LHCN-M2 (cell line): ENCODE measurements at places on chromosomes 4 and X. TPM values are rescaled to one million over a fixed set of nuclear protein-coding genes. Genes with fewer than 3 reads are reported as not detected.

DNA sequence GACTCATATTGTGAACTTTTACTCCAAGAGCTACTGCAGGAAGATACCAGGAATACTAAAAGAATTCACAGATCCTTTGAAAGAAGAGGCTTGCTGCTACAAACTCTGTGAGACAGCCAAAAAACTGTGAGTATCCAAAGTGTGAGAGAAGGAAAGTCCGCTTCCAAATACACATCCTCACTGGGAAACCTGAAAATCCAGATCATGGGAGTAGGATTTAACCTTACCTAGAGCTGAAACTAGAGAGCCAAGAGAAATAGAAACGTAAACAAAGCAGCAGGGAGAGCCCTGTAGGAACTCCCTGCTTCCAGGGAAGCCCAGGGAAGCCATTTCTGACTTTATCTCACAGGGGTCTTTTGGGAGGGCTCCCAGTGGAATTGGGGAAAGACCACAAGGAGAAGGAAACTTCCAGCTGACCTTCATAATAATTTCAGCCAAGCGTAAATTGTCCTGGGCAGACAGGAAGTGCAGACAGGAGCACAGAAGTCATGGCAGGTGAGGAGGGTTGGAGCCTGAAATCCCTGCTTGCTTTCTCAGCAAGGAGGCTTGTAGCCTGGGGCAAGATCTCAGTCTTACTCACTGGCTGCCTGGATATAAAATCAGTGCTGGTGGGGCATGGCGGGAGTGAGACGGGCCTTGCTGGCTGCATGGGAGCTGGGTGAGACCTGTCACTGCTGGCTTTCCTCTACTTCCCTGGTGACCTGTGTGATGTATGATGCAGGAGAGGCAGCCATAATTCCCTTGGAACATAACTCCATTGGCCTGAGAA, 26.2 kb upstream of the NFKB1 start:
- DNase-seq: no peak

DNA sequence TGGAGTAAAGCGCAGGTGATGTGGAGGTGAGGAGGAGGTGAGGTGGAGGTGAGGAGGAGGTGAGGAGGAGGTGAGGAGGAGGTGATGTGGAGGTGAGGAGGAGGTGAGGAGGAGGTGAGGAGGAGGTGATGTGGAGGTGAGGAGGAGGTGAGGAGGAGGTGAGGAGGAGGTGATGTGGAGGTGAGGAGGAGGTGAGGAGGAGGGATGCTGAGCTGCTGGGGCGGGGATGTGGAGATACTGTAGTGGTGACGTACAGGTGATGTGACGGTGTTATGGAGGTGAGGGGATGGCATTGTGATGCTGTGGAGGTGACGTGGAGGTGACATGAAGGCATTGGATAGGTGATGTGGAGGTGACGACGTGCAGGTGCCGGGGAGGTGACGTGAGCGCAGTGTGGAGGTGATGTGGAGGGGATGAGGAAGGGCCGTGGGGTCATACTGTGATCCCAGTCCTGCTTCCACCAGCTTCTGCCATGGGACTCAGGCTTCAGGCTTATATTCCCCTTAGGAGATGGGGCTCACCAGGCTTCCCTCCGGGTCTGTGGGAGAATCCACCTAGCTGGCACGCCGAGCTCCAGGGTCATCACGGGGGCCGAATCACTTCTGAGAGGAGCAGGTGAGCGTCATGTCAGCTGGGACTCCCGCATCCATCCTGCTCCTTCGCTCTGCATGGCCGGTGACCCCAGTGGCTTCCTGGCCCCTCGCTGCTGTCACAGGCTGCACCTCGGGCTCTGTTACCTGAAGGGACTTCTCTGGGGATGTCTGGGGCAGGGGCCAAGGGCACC, 47.9 kb upstream of the GRPEL1 start:
- no peak for DNase-seq

- DNase-seq: no peak
Observed at GRCh38 chrX:19291086-19291485, 52.6 kb upstream of the PDHA1 start.

- DNase-seq: no peak
Observed at GRCh38 chr4:65393078-65393477, 277.2 kb downstream of the EPHA5 start.

DNA sequence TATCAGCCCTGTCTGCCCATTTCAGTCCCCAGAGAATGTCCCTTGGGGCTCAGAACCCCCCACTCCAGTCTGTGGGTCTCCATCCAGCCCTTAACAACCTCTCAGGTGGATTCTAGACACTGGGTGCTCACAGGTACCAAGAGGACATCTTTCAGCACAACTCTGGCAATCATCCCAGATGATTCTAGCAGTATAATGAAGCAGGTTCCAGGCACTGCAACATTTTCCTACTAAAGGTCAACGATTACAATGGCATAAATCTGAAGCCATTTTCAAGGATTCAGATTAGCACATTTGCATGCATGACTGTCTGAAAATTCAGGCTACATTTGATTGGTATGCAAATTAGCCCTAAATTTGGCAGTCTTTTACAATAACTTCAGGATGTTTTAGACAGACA, 10.0 kb downstream of the SLC2A9 start:
- DNase-seq: no peak

DNA sequence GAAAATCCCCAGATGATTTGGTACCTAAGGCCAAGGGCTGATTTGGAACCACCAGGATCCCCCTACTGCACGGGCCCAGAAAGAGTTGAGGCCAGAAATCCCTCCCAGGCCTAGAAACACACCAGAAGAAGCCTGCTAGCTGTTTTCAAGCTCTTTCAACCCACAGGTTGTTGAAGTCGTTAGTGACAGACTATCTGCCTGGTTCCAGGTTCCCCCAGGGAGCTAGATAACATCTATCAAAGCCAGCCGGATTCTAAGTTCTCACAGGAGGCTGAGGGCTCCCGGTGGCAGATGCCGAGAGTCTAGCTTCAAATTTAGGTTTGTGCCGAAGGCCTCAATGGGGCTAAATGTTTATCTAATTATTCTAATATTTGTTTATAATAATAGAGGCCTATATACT, 132.0 kb upstream of the ATP6AP2 start:
- no peak for DNase-seq

- no peak for DNase-seq
Observed at GRCh38 chr4:878796-879728, 53.1 kb downstream of the GAK start.

DNA sequence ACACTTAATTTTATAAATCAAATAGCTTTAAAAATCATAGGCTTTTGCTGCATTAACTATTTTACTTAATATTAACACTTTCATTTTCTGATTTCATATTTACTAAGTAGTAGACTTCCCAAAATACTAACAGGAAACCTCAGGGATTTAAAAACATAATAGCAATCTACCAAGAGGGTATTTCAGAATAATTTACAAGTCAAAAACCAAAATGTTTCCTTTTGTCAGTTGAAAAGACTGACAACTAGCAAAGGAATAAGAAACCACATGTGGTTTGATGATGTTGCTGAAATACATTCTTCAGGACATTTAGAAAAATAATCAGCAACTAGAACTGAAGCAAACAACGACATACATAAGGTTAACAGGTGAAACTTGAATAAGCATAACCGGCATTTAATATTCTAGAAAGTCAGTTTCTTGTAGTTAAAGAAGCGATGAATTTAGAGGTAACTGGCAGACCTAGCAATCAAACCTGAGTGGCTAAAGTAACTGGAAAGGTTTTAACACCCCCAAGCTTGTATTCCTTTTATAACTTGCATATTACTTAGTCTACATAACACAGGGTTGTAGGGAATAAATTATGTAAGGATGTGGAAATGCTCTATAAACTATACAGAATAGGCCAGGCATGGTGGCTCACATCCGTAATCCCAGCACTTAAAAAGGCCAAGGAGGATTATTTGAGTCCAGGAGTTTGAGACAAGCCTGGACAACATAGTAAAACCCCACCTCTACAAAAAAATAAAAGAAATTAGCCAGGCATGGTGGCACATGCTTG, 40.0 kb downstream of the DHX15 start:
- no peak for DNase-seq

GRCh38 chr4:124184792-124185191, 527.7 kb downstream of the ANKRD50 start:
- no peak for DNase-seq

DNA sequence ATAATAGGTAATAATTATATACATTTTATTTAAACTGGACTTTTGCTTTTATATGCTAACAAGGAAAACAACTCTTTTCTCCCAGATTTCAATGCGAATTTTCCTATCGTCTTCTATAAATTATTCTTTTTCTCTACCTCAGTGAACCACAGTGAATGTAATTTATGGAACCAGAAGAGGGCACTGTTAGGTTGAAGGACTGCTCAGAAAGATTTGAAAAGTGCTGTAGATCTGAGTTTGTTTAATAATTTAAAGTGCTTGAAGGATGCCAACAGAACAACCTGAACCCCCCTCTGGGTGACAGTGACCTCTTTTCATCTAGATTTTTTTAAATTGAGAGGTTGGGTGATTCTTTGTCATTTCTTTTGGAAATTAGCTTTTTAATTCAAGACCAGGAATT, 54.9 kb downstream of the PHOX2B start:
- DNase-seq: peak; percentile 48

- DNase-seq: peak; percentile 92
Observed at GRCh38 chr4:99763635-99764101, 53.0 kb upstream of the DAPP1 start.

- DNase-seq: no peak
Observed at GRCh38 chrX:68889249-68889648, 60.4 kb downstream of the EFNB1 start.

DNA sequence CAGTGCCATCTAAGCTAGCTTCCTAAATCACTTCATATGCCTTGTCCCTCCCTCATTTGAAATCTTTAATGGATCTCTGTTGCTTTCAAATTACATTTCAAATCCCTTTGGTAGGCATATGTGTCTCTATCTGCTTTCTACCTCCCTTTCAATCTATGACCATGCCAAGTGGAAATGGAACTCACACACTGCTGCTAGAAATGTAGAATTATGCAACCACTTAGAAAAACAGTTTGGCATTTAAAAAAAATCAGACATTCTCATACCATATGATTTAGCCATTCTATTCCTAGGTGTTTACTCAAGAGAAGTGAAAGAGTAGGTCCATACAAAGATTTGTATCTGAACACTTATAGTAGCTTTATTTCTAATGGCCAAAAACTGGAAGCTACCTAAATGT, 413.5 kb upstream of the INTU start:
- no peak for DNase-seq

DNA sequence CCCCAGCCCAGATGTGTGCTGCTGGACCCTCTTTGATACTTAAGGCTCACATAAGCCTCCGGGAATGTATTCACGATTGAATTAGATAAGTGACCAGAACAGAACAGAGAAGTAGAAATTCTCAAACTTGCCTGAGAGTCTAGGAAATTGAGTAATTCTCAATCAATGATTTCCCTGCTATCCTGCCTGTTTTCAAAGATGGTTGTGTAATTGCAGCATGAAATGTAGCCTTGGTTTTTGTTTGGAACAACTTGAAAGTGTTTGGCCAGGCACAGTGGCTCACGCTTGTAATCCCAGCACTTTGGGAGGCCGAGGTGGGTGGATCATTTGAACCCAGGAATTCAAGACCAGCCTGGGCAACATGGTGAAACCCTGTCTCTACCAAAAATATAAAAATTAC, 41.2 kb downstream of the TNIP2 start:
- DNase-seq: no peak

- peak; percentile 55 for DNase-seq
Observed at GRCh38 chrX:155334486-155335336, at the start of gene CLIC2. Gene CLIC2, minus strand, starts transcription at chrX:155334614. Its CDS starts 187 bp downstream, at chrX:155334427.

DNA sequence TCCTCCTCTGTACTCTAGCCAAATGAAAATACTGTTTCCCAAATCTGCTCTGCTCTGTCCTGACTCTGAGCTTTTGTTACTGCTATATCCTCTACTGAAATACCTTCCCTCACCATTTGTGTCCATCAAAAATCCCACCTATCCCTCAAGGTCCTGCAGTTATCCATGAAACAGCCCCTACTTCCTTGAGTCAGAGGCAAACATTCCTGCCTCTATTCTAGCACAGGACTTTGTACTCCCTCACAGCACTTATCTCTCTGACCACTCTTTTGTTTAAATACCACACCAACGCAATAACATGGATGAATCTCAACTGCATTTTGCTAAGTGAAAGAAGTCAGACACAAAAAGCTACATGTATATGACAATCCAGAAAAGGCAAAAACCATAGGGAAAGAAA, 10.5 kb upstream of the RNF128 start:
- DNase-seq: no peak

- peak; percentile 2 for DNase-seq
Observed at GRCh38 chr4:93828332-93828994, at the start of gene ATOH1. Gene ATOH1, plus strand, starts transcription at chr4:93828753. Its CDS starts 174 bp downstream, at chr4:93828927.

- DNase-seq: peak; percentile 92
Observed at GRCh38 chr4:105088110-105088879, 58.4 kb upstream of the TET2 start.

- DNase-seq: peak; percentile 71
Observed at GRCh38 chr4:159308566-159309340, 205.9 kb downstream of the RAPGEF2 start.

- peak; percentile 2 for DNase-seq
Observed at GRCh38 chrX:64093761-64094160, 111.7 kb downstream of the AMER1 start.

DNA sequence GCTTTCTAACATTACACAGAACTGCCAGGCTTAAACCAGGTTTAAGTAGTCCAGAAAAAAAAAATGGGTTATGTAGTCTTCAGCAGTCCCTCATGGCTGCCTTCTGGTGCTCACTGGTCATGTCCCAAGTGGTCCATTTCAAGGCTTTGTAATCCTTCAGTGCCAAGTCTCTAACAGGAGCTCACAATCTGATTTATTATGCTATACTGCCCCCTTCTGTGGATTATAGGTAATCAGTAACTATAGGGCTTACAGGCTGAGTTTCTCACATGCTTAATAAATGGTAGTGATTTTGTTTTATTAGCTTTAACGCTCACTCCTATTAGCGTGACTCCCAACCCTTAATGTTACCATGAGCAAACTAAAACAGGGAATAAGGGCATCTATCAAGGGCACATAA, 92.5 kb upstream of the EDA2R start:
- DNase-seq: peak; percentile 58

- DNase-seq: no peak
Observed at GRCh38 chr4:17165286-17165685, 266.8 kb upstream of the LDB2 start.

GRCh38 chr4:153643406-153644383, 40.4 kb upstream of the TLR2 start:
- DNase-seq: peak; percentile 65

- no peak for DNase-seq
Observed at GRCh38 chrX:13938051-13938828, 91.5 kb downstream of the GEMIN8 start.

Gene ARR3
- not detected in 2 replicates for total RNA-seq

Gene FAM9B
- total RNA-seq: 0.06 and 0.17 TPM in 2 replicates

Gene STATH
- not detected in 2 replicates for total RNA-seq

Gene MCUB
- 96.6 and 104 TPM in 2 replicates for total RNA-seq

Gene NDST3
- total RNA-seq: not detected in 2 replicates

Gene SPANXA1
- total RNA-seq: not detected in 2 replicates

Gene EREG
- 2.9 and 4.1 TPM in 2 replicates for total RNA-seq

Gene FAAH2
- not detected in 2 replicates for total RNA-seq

Gene SYTL5
- 0.32 and 0.46 TPM in 2 replicates for total RNA-seq

Gene EDA
- total RNA-seq: 0.06 and 0.90 TPM in 2 replicates

Gene CENPVL2
- total RNA-seq: 0.11 TPM in 1 of 2 replicates, not detected in the other

Gene SRPX
- total RNA-seq: 182 and 185 TPM in 2 replicates

Gene EGF
- total RNA-seq: 0.86 and 2.6 TPM in 2 replicates

Gene USP17L20
- total RNA-seq: not detected in 2 replicates

Gene STK32B
- 0.52 and 0.77 TPM in 2 replicates for total RNA-seq

Gene CCDC110
- total RNA-seq: 2.7 and 4.4 TPM in 2 replicates

Gene GPC3
- not detected in 2 replicates for total RNA-seq
